ENCODE measurements at places on chromosomes 11 and 22.

- DNase-seq = no peak
Observed at GRCh38 chr11:18299721-18300120, 22.2 kb downstream of the HPS5 start.

DNA sequence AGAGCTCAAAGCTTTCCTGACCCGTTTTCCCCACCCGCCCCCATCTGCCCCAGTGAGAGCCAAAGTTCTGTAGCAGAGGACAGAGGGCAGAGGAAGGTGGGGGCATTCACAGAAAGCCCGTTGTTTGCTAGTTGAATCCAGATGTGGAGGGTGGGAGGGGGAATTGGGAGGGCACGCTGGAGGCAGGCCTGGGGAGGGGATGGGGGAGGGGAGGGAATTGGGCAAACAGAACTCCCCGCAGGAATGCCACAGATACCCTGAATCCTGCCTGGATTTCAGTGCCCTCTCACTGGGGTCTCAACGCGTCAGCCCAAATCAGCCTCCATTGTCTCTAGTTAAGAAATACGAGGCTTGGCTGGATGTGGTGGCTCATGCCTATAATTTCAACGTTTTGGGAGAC lies 12.9 kb upstream of the OAF start:
- no peak for DNase-seq

DNA sequence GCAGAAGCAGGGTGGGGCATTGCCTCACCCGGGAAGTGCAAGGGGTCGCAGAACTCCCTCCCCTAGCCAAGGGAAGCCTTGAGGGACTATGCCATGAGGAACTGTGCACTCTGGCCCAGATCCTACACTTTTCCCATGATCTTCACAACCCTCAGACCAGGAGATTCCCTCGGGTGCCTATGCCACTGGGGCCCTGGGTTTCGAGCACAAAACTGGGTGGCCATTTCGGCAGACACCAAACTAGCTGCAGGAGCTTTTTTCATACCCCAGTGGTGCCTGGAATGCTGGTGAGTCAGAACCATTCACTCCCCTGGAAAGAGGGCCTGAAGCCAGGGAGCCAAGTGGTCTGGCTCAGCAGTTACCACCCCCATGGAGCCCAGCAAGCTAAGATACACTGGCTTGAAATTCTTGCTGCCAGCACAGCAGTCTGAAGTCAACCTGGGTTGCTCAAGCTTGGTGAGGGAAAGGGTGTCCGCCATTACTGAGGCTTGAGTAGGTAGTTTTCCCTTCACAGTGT lies 573.7 kb upstream of the ANO3 start:
- no peak for DNase-seq

GRCh38 chr22:28576162-28576561 lies 103.5 kb downstream of the TTC28 start:
- DNase-seq = no peak

DNA sequence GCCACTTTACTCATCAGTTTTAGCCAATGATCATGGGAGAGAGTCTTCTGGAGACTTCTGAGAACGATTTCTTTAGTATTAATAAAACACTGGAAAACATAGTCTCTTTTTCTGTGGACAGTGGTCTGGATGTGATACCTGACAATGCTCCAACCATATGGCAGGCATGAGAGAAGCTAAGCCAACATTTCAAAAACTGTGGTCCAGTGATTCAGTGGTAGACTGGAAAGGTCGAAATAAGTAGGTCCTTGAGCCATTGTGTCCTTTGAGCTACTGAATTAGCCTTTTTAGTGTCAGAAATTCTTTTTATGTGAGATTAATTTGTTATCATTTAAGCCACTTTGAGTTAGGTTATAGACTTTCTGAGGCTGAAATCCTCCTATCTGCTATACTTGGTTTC lies 197.7 kb upstream of the CTSC start:
- no peak for DNase-seq

GRCh38 chr11:107118025-107118720 lies 99.9 kb upstream of the GUCY1A2 start:
- DNase-seq = no peak

GRCh38 chr22:44347549-44347948 lies 34.8 kb upstream of the SHISAL1 start:
- DNase-seq = peak; percentile 52

DNA sequence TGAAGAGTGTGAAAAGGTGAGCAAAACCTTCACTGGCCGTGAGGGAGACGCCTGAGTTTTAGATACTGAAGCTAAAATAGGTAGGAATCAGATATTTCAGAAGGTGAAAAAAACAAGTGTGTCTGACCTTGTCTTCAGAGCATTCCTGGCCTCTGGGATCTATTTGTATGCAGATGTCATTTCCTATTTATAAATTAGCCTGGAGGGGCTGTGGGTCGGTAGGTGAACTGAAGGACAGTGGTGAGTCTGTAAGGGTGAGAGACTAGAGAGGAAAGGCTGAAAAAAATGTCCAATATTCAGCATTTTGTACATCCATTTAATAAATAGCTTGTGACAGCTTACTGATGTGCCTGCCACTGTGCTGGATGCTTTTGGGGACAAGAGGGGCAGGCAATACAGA lies 302.1 kb downstream of the DDX10 start:
- no peak for DNase-seq

DNA sequence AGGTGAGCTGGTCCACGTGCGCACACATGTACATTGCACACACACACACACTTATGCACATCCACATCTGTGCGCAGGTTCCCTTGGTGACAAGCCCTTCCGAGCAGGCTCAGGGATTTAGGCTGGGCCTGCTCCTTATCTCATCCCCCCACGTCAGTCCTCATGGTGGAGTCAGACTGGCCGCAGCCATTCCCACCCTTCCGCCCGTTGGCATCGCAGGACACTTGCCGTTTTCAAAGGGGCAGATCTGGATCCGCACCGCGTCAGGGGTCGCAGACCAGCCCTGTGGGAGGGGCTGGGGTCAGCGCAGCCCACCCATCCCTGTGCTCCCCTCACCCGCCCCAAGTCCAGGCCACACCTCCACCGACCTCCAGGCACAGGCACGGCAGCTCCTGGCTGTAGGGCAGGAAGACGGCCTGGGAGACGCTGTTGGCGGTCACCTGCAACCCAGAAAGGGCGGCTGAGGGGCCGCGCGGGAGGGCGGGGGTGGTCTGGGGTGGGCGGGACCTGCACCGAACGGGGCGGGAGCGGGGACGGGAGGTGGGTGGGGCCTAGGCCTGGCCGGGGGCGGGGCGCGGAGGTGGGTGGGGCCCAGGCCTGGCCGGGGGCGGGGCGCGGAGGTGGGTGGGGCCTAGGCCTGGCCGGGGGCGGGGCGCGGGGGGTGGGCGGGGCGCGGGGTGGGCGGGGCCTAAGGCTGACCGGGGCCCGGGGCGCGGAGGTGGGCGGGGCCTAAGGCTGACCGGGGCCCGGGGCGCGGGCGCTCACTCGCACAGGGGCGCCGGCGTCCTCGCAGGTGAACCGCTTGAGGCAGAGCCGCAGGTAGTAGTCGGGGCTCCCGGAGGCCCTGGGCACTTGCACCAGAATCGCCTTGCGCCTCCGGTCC lies 13.3 kb downstream of the IL17REL start:
- DNase-seq = no peak

- no peak for DNase-seq
Observed at GRCh38 chr22:46119093-46119728, 31.1 kb upstream of the PPARA start.

DNA sequence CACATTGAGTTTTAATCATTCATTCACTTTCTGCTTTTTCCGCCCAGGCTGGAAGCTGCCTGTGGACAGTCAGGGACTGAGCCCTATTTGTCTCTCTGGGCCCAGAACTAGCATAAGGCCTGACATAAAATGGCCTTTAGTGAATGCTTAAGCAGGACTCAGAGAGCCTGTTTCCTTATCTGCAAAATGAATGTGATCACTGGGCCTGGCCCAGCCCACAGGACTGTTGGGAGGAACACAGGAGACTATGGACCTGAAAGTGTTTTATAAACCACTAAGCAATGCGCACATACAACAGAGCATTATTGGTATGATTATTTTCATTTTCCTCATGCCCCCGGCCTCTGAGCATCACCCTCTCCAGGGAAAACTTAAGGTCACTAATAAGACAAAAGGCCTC lies 3.9 kb upstream of the MYH9 start:
- DNase-seq = no peak

DNA sequence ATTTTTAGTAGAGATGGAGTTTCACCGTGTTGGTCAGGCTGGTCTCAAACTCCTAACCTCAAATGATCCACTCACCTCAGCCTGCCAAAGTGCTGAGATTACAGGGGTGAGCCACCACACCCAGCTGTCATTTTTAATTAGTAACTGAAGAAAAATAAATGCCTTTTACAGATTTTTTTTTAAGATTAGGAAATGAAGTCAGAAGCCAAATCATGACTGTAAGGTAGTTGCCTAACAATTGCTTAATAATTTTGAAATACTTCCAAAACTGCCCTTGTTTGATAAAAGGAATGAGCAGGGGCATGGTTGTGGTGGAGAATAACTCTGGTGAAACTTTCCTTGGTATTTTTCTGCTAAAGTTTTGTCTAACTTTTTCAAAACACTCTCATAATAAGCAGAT lies 98.9 kb upstream of the SLC5A12 start:
- DNase-seq = no peak

- DNase-seq = no peak
Observed at GRCh38 chr11:68660066-68660810, 24.1 kb upstream of the GAL start.

DNA sequence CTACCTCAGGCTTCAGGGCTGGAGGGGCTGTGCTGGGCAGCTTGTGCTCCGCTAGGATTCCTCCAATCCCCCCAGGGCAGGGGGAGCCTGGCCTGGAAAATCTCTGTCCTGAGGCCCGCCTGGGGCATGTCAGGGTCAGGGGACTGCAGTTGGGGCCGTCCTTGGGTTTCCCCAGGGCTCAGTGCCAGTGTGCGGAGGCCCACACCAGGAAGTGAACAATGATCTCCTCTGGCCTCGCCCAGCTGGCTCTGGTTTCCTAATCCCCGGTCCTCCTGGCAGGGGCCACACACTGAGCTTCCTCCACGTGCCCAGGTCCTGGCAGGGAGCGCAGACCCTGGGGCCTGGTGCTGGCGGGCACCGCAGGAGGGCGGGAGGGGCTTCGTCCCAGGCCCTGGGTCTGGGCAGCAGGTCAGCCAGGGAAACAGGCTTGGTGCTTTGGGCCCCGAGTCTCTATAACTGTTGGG lies 1.4 kb upstream of the MUC2 start:
- no peak for DNase-seq

GRCh38 chr11:11899401-11899800 lies 57.6 kb downstream of the USP47 start:
- no peak for DNase-seq

All from MM.1S (cell line).